ENCODE measurements at places on chromosomes 6 and 20. TPM values are rescaled to one million over a fixed set of nuclear protein-coding genes. Genes with fewer than 3 reads are reported as not detected.

- DNase-seq: no peak
These were observed 398.0 kb downstream of the BTBD3 start for GRCh38 chr20:12315652-12316051.

GRCh38 chr20:10715035-10715434 lies 41.2 kb upstream of the JAG1 start:
- DNase-seq: no peak

Gene FAM209B
- not detected for polyA plus RNA-seq

Gene LHFPL5
- polyA plus RNA-seq: not detected

Gene EYA4
- polyA plus RNA-seq: 29.5 TPM

Gene CLDN20
- polyA plus RNA-seq: 1.4 TPM

DNA sequence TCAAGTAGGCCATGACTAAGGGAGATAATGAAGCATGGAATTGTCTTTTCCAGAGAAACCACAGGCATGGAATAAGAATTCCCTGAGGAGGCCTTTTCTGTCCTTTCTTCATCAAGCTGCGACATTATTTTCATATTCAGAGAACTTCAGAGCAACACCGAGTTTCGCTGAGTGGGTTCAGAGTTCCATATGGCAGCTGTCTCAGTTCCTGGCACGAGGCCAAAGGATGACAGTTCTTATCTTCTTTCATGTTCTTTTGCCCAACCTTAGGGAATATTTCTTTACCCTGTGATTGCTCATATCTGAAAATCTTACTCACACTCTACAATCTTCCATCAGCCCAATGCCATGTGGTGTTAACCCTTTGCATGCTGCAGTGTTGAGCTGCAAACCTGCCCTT lies 135.3 kb upstream of the BMP2 start:
- DNase-seq: no peak

DNA sequence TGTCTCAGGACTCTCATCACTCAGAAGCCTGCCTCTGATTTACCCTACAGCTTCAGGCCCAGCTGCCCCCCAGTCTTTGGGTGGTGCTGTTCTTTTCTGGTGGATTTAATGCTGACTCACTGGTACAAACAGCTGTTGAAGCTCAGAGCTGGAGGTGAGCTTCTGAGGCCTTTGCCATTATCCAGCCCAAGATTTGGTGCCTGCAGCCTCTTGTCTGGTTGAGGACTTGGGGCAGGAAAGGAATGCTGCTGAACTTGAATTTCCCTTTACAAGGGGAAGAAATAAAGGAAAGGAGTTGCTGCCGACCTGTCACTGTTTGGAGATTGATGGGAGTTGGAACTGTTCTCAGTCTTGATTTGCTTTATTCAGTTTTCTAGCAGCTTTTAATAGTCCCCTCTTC lies 19.8 kb downstream of the ABCF1 start:
- no peak for DNase-seq
